Retinal pigment epithelial cell (primary cell): ENCODE measurements at places on chromosomes 5 and 9.

- DNase-seq = no peak
Observed at GRCh38 chr9:20754556-20754955, 70.5 kb downstream of the FOCAD start.

DNA sequence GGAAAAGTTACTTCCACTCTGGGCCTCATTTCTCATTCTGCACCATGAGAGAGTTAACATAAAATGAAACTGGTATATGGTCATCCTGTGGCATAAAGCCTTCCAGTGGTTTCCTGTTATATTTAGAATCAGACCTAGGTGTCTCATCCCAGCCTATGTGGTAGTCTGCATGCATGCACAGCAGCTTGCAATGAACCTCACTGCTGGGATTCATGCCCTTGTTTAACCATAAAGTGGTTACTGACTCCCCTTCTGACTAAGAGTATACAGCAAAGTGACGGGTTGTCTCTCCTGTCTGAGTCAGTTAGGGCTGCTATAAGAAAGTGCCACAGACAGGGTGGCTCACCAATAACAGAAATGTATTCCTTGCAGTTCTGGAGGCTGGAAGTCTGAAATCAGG lies 14.7 kb upstream of the TDRD7 start:
- no peak for DNase-seq

- DNase-seq = no peak
Observed at GRCh38 chr9:72687331-72687730, 165.9 kb downstream of the TMC1 start.

DNA sequence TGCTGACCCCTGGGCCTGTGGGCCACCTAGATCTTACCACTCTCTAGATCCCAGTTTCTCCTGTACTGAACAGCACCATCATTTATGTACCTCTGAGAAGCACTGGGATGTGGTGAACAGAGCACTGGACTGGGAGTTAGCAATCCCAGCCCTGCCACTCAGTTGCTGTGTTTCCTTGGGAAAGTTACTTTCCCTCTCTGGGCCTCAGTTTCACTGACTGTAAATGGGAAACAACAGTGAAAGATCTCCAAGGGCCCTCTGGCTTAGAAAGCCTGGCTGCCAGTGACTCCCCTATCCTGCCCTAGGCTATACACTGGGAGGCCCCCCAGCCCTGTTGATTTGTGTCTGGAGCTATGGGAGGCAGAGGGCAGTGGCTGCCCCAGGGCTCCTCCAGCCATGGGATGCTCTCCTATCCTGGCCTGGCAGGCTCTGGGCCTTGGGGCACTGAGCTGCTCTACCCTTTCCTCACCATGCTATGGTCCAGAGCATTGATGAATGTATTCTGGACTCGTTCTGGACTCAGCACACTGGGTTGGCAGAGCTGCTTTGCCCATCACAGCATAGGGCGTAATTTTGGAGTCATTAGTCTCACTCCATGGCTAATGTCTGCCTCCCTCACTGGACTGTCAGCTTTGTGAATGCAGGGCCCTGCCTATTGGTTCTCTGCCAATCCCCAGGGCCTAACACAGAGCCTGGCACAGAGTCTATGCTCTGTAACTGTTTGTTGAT lies 99.3 kb downstream of the RGS3 start:
- DNase-seq = no peak

DNA sequence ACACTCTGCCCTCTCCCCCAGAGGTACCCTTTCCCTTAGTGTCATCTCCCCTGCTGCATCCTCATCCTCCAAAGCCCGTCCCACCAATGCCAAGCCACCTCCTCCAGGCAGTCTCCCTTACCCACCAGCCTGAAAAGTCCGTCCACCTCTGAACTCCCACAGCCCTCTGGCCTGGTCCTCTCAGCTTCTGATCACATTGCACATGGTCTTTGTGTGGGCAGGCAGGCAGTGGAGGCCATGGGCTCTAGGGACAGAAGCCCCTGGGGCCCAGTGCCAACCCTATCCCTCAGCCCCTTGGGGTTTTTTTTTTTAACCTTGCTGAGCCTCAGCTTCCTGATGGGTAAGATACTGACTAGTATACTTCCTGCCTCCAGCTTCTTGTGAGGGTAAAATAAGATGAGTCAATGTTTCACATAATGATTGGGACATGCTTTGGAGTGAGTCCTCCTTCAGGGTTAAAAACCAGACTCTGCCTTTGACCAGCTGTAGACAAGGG lies 19.4 kb downstream of the CSF1R start:
- DNase-seq = no peak

DNA sequence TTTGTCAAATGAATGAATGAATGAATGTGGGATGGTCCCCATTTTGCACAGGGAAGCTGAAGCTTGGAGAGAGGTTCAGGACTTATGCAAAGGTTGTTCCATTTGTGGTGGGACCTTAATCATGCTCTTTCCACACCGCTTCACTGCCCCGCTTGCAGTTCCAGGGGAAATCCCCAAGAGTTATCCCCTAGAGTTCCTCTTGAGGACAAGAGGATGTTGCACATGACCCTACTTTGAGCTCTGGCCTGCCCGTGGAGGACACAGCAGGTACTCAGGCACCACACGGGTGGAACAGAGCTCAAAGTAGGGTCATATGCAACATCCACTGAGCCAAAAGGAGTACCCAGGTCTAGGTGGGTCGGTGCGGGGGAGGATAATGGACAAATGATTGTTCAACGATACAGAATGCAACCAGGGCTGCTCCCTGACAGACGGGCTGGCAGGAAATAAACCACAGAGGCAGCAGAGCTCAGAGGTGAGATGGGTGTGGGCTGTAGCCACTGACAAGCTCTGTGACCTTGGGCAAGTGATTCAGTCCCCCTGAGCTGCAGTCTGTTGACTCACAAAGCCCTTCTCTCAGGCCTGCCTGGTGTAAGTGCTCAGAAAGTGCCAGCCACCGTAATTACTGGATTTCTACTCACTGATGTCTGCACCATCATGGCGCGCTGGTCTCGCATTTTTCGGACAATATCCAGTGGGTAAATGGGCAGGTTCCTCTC lies 60.3 kb upstream of the EPB41L4B start:
- no peak for DNase-seq

DNA sequence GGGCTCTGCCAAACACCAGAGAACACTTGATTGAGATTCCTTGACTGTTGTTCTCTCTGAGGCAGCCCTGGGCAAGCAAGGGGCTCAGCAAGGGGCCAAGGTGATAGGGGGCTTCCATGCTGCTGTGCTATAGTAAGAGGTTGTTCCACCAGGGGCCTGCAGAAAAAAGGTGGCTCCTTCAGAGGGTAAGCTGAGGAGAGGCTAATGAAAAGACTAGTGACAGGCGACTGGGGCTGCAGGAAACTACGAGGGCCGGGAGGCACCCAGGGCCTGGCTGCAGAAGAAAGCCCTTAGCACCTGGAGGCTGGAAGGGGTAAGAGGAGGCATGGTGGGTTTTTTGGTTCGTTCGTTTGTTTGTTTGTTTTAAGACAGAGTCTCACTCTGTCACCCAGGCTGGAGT lies 88.0 kb upstream of the CTNNA1 start:
- no peak for DNase-seq

- DNase-seq = no peak
Observed at GRCh38 chr9:1738511-1739100, 276.5 kb upstream of the SMARCA2 start.

- no peak for DNase-seq
Observed at GRCh38 chr9:2351324-2351723, 270.3 kb upstream of the VLDLR start.

- no peak for DNase-seq
Observed at GRCh38 chr5:180736536-180736935, 3.3 kb downstream of the OR2Y1 start.

DNA sequence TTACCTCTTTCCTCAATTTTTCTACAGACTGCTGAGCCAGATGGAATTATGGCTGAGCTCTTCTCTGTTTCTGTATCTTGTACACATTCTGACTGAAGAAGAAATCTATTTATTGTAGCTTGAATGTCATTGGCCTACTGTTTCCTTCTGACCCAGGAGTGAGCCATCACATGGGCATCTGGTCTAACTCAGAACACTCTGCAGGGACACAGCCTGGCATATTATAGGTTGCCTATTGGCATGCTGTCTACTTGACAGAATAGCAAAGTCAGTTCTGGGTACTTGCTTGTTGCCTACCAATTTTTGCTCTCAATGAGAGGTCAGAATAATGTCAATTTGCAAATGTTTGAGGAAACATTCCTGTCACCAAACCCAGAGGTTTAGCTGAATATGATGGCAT lies 7.3 kb downstream of the PCDHAC2 start:
- DNase-seq = no peak

GRCh38 chr5:76673125-76673524 lies 42.8 kb upstream of the F2R start:
- DNase-seq = no peak

DNA sequence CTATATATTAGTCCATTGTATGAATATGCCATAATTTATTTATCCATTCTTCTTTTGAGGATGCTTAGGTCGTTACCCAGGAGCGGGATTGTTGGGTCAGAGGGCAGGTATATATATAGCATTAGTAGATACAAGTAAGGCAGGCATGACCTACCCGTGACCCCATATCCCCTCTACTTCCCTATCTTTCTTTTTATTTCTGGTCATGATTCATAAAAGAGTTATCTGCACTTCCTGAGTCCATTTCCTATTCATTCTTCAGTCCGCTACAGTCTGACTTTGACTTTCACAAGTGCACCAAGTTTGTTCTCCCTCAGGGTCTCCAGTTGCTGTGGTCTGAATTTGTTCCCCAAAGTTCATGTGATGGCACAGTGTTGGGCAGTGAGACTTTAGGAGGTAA lies 6.9 kb downstream of the RHOBTB3 start:
- DNase-seq = no peak

GRCh38 chr9:19102631-19103345 lies at the start of gene HAUS6:
TSS of gene HAUS6 (minus strand) at chr9:19102904. CDS start at chr9:19102651, 253 bp downstream.
- peak; percentile 88 for DNase-seq
